Osteoblast (primary cell): ENCODE measurements at places on chromosomes 1 and 21. TPM values are rescaled to one million over a fixed set of nuclear protein-coding genes. Genes with fewer than 3 reads are reported as not detected.
A peak's percentile ranks its signal among the peaks of the same experiment; 100 is the strongest.

- no peak for DNase-seq
- H3K4me3 ChIP-seq: peak overlapping the region; percentile 80
These were observed 837 bp downstream of the NDUFS5 start for GRCh38 chr1:39026866-39027507.

DNA sequence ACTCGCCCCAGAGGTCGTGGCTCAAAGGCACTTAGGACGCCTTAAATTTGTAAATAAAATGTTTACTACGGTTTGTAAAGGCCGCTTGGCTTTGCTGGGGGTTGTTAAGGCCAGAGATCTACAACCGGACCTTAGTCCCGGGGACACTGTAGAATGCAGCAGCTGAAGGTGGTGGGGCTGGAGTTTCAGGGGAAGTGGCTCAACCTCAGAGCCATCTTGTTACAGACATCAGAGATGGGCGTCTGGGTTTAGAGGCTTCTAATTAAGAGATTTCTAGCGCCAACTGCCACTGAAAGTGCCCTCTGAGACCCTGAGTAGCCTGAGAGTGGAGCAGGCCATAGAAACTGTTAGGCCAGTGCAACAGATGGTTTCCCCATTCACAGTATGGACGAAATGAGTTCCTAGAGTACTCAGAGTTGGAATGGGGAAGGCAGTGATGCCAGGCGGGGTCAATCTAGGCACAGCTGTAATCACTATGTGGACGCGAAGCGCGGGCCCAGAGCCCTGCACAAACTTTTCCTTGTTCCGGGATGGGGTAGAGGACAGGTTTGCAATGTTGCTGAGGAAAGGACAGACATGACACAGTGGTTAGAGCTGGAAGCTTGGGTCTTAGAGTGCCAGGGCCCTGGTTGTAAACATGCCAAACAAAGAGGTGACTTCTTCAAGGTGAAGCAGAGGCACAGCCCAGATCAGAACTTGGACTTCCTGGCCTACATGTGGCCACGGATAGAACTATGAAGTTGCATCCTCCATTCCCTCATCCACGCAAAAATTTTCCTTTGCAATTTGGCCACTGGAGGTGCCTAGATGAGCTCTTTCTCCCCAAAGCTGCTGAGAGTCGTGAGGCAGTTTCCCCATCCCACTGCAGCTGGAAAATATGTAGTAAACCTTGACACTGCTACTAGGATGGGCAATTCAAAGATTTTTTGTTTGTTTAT lies 6.0 kb downstream of the HLX start:
- H3K4me1 ChIP-seq: peaks cover 13% of the 10 kb centered on the region
- DNase-seq: peak; percentile 73
- no peak overlapping the region for H3K4me3 ChIP-seq
- H3K36me3 ChIP-seq: peaks cover 38% of the 10 kb centered on the region
- no peaks in the 10 kb centered on the region for H3K27me3 ChIP-seq

PROK1 gene
- not detected in 2 replicates for total RNA-seq

DNA sequence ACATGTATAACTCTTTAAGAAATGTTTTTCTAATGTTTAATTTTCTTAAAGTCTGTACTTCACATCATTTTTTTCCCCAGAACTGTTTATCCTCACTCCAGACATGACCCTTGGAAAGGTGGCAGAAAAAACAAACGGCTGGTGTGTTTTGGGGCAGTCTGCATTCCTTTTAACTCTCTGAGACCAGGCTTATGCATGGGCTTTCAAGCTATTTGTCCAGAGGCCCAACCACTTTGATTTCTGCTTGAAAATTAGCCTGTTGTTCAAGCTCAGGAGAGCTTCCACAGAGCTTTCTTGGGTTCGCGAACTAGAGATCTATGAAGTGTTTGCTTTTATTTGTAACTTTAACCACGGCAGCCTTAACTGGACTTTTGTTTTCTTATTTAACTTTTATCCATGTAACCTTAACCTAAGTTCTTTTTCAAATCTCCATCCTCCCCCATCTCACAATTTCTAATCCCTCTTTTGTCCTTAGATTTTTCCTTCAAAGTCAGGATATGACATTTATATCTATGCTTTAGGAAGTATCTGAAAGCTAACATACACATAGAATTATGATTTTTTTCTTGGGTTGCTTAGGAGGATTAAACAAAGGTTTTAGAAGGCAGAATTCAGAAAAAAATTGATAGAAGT lies 111.8 kb downstream of the FGGY start:
- H3K4me1 ChIP-seq: no peaks in the 10 kb centered on the region
- no peak overlapping the region for H3K4me3 ChIP-seq
- no peaks in the 10 kb centered on the region for H3K36me3 ChIP-seq
- H3K27ac ChIP-seq: no peak overlapping the region
- no peak for DNase-seq

- H3K4me3 ChIP-seq: no peak overlapping the region
- no peak overlapping the region for H3K27ac ChIP-seq
- H3K27me3 ChIP-seq: no peaks in the 10 kb centered on the region
- DNase-seq: no peak
- no peaks in the 10 kb centered on the region for H3K4me1 ChIP-seq
These were observed 5.8 kb downstream of the TRIM58 start for GRCh38 chr1:247862756-247863155.

GRCh38 chr1:24673341-24673740 lies 30.2 kb downstream of the SRRM1 start:
- peaks cover 9% of the 10 kb centered on the region for H3K4me1 ChIP-seq
- no peak for DNase-seq
- no peak overlapping the region for H3K4me3 ChIP-seq
- peak overlapping the region; percentile 32 for H3K27ac ChIP-seq
- no peaks in the 10 kb centered on the region for H3K27me3 ChIP-seq

- H3K27ac ChIP-seq: no peak overlapping the region
- no peaks in the 10 kb centered on the region for H3K27me3 ChIP-seq
- peaks cover 25% of the 10 kb centered on the region for H3K4me1 ChIP-seq
- H3K36me3 ChIP-seq: no peaks in the 10 kb centered on the region
- H3K4me3 ChIP-seq: no peak overlapping the region
These were observed 56.9 kb upstream of the ECE1 start for GRCh38 chr1:21347072-21347581.

DNA sequence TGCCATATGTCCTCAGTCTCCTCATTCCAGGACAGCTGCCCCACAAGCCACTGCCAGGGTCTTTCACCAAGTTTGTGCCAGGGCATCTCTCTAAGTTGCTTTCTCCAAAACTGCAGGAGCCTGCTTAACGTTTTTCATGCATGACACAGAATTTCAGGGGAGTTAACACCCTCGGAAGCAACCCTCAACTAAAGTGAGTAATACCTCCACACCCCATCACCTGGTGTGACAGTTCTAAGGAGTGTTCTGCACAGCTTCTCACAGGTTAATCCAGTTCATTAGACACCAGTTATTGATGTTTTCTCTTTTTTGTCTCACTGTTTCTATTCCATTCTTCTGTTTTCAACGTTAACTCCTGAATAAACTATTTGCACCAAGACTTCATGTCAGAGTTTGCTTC lies 115.0 kb downstream of the BACH1 start:
- H3K4me1 ChIP-seq: no peaks in the 10 kb centered on the region
- no peak overlapping the region for H3K27ac ChIP-seq
- DNase-seq: no peak
- H3K4me3 ChIP-seq: no peak overlapping the region
- H3K36me3 ChIP-seq: peaks cover 3% of the 10 kb centered on the region

DNA sequence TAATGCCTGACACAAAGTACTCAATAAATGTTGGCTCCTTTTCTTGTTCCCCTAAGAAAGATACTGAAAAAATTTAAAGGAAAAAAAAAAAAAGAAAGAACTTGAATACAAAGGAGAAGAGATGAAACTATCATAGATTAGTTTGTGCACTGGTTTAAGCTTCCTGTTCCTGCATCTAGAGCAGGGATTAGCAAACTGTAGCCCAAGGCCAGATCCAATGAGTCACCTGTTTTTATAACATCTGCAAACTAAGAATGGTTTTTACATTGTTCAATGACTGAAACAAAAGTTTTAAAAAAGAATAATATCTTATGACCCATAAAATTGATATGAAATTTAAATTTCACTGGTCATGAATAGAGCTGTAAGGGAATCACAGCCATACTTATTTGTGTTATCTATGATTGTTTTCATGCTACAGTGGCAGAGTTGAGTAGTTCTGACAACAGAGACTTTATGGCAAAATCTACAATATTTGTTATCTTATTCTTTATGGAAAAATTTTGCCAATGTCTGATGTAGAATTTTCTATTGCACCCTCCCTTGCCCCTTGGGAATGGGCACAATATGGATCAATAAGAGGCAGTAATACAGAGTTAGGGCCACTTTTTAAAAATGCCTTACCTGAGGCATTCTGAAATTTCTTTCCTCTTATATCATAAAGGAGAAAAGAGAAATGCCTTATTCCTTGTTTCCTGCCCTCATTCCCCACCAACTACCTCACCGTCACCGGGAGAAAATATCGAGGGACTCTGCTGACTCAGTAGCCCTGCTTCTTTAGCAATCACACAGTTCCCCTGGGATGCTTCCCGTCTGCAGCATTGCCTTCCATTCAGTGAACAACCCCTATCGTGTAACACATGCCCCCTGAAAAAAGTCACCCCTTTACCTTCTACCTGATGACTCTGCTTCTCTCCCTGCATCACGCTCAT lies 50.6 kb downstream of the WDR64 start:
- no peak overlapping the region for H3K4me3 ChIP-seq
- peak; percentile 65 for DNase-seq
- peak overlapping the region; percentile 52 for H3K27ac ChIP-seq
- no peaks in the 10 kb centered on the region for H3K27me3 ChIP-seq
- H3K36me3 ChIP-seq: no peaks in the 10 kb centered on the region

DNA sequence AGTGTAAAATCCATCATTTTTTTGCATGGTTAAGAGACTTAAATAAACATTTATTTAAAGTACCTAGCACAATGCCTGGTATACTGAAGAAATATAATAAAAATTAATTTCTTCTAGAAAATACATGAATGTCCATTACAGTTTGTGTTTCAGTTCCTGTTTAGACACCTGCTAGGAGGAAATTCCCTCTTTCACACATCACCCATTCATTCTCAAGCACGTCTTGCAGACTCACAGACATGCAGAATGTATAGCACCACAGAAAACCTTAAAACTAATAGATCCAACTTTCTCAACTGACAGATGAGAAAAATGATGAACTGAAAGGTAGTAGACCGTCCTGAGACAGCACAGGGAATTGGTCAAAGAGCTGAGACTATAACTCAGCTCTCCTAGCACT lies 172.2 kb upstream of the C8B start:
- H3K27me3 ChIP-seq: no peaks in the 10 kb centered on the region
- H3K4me3 ChIP-seq: no peak overlapping the region
- H3K4me1 ChIP-seq: no peaks in the 10 kb centered on the region
- no peak overlapping the region for H3K27ac ChIP-seq
- no peak for DNase-seq

DNA sequence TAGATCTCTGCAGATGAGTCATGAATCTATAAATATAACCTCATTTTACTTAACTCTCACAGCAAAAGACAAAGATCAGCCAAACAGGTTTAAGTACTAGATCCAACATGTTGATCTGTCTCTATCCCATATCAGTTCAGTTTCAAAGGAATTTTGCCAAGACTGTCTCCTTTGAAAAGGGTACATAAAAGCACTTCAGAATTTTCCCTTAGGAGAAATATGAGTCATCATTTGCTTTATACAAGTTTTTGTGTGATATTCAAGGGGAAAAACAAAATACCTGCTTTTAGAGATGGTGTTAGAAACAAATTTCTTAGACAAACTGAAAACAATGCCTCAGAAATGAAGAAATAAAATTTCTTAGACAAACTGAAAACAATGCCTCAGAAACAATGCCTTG lies 73.5 kb upstream of the LRRC7 start:
- no peak overlapping the region for H3K4me3 ChIP-seq
- H3K27me3 ChIP-seq: no peaks in the 10 kb centered on the region
- DNase-seq: no peak
- no peak overlapping the region for H3K27ac ChIP-seq

DNA sequence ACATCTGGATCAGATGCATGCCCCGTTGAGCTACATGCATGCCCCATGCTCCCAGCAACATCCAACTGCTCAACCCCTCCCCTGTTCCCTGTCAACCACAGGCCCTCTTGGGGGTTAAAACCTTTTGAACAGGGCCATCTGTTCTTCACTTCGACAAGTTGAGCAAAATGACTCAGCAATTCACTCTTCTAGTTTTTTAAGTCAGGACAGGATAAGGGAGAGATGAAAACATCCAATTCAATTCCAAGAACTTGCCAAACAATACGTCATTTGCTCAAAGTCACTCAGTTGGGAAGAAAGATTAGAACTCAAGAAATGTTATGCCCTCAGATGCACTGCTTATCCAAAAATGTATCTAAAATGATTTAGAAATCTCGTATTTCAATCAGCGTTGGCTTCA lies 46.1 kb upstream of the MTF2 start:
- H3K27me3 ChIP-seq: peaks cover 16% of the 10 kb centered on the region
- H3K4me3 ChIP-seq: no peak overlapping the region
- no peaks in the 10 kb centered on the region for H3K36me3 ChIP-seq
- H3K4me1 ChIP-seq: no peaks in the 10 kb centered on the region
- no peak for DNase-seq

EDARADD gene
- total RNA-seq: 1.4 and 2.7 TPM in 2 replicates

GRCh38 chr21:44062380-44062779 lies 44.8 kb upstream of the PWP2 start:
- no peaks in the 10 kb centered on the region for H3K27me3 ChIP-seq
- no peak for DNase-seq
- no peak overlapping the region for H3K4me3 ChIP-seq
- peaks cover 59% of the 10 kb centered on the region for H3K36me3 ChIP-seq
- no peak overlapping the region for H3K27ac ChIP-seq

LAMC1 gene
- total RNA-seq: 903 and 966 TPM in 2 replicates

DNA sequence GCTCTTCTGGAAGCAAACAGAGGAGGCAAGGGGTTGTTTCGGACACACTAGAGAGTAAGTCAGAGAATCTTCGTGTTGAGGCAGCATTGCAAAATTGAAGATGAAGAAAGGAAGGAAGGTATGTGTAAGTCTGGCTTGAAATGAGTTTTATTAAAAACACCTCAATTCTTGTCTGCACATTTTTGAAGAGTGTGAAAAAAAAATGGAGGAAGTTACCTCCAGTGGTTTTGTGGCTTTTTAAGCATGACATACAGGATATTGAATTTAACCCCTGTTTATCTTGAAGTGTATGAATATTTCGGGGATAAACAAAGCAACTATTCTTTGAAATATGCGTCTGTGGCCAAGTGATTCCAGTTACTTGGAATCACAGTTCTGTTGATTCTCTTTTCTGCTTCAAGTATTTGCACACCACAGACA lies 203.2 kb upstream of the SGIP1 start:
- no peaks in the 10 kb centered on the region for H3K36me3 ChIP-seq
- H3K27me3 ChIP-seq: no peaks in the 10 kb centered on the region
- H3K27ac ChIP-seq: peak overlapping the region; percentile 98
- no peak for DNase-seq
- H3K4me3 ChIP-seq: no peak overlapping the region
